ENCODE measurements at places on chromosomes 3 and 15. TPM values are rescaled to one million over a fixed set of nuclear protein-coding genes. Genes with fewer than 3 reads are reported as not detected.

DNA sequence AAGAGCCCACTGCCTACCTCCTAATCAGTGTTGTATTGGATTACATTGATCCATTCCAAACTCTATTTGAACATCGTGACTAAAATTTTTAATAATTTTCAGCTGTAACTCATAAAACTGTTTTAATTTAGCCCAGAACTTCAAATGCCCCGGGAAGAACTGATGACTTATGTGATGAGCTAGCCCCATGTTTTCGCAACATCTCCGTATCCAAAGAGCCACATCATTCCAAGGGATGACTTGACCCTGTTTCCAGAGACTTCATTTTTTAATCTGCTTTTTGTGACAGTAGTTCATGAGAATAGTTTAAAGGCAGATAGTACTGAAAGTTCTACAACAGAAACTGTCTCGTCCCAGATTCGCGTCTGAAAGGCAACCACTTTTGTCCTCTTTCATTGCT lies 97.4 kb downstream of the STAC start:
- H3K27ac ChIP-seq: no peak overlapping the region
- no peaks in the 10 kb centered on the region for H3K27me3 ChIP-seq
- H3K36me3 ChIP-seq: no peaks in the 10 kb centered on the region
- DNase-seq: no peak

DNA sequence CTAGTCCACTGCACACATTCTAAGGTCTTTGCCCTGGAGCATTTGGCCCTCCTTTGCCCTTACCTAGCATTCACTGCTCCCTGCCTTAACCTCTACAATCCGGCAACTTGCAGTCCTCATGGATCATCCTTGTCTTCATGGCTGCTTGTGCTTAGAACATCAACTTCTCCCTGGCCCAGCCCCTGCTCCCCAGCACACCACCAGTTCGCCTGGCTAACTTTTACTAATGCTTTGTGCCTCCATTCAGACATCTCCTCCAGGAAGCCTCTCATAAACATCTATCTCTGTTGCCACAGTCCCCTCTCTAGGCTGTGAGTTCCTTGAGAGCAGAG lies 57.1 kb downstream of the AAGAB start:
- H3K4me1 ChIP-seq: peaks cover 20% of the 10 kb centered on the region
- DNase-seq: peak; percentile 34
- no peak overlapping the region for H3K27ac ChIP-seq
- H3K36me3 ChIP-seq: peaks cover 11% of the 10 kb centered on the region
- no peaks in the 10 kb centered on the region for H3K27me3 ChIP-seq

DNA sequence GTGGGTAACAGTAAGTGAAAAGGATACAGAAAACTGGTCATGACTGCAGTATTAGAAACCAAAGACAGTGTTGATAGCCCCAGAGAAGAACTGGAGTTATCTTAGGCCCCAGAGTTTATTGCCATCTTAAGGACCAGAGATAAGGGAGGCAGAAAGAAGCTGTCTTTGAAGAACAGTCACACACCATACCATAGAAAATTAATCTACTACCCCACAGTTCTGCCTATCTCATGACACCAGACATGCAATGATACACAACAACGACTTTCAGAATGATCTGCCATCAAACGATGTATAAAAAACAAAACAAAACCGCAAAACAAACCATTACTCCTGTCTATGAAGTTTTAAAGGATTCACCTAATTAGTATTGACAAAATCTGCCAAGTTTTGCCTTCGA lies 9.6 kb downstream of the CPOX start:
- no peak overlapping the region for H3K4me3 ChIP-seq
- no peak for DNase-seq
- no peaks in the 10 kb centered on the region for H3K27me3 ChIP-seq
- no peaks in the 10 kb centered on the region for H3K4me1 ChIP-seq
- no peaks in the 10 kb centered on the region for H3K36me3 ChIP-seq

SSR3 gene
- total RNA-seq: 78.4 TPM

P2RY13 gene
- total RNA-seq: not detected

NLGN1 gene
- 0.18 TPM for total RNA-seq

- H3K27ac ChIP-seq: no peak overlapping the region
- H3K4me1 ChIP-seq: peaks cover 14% of the 10 kb centered on the region
- no peaks in the 10 kb centered on the region for H3K36me3 ChIP-seq
- no peak overlapping the region for H3K4me3 ChIP-seq
These were observed 12.4 kb upstream of the CD47 start for GRCh38 chr3:108103040-108103751.

Data from Peyer's patch (tissue), 4 donors.